Activated naive CD4-positive, alpha-beta T cell treated with anti-CD3 and anti-CD28 coated beads, Interleukin-2, amount 10 ng/mL, durations not matched to agents 7 days and 5 days (primary cell): ENCODE measurements at places on chromosomes 3 and 15.
A peak's percentile ranks its signal among the peaks of the same experiment; 100 is the strongest.

DNA sequence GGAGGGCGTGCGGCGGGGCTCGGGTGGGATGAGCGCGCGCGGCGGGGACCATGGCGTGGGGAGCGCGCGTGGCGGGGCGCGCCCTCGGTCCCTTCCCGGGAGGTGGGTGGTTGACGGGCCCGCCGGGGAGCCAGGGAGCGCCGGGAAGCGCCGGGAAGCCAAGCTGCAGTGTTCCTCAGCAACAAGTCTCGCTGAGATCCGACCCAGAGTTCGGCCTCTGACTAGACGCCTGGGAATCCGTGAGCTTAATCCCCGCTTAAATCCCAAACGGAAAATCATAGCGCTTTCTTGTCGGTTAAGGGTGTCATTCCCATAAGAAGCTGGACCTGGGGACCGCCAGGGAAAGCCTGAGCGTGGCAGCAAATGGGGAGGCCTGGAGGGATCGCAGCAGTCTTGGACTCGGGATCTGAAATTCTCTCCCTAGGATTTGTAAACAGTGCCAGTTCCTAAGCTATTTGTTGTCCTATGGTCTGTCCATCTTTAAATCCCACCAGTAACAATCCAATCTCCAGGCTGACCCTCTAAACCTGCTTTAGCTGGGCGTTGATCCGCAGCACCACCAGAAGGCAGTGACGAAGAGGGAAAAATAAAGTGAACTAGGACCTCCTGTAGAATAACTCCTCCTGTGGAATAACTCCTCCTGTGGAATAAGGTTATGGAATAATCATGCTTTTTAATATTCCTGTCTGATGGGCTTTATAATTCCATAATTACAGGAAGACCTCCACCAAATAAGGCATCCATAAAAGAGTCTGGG is 570 bp upstream of the NEDD4 start:
- DNase-seq = no peak

DNA sequence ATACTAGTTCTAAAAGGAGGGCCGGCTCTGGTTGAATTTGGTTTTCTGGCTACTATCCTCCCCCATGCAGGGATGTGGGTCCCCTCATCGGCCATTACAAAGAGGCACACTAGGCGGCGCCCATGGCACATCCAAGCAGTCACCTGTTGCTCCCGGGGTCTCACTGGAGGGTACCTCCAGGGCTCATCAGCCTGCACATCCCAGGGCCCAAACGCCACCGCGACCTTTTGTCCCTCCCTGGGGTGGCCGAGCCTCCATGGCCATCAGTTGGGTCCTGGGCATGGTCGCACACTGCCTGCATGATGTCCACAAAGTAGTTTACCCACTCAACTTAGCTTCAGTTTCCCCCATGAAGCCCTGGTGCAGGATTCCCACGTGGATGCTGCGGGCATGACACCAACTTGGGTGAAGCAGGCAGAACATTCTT is 28.3 kb downstream of the IDH3A start:
- peak; percentile 57 for DNase-seq

- no peak for DNase-seq
These were observed 60.3 kb upstream of the CFAP161 start for GRCh38 chr15:81073801-81074200.

DNA sequence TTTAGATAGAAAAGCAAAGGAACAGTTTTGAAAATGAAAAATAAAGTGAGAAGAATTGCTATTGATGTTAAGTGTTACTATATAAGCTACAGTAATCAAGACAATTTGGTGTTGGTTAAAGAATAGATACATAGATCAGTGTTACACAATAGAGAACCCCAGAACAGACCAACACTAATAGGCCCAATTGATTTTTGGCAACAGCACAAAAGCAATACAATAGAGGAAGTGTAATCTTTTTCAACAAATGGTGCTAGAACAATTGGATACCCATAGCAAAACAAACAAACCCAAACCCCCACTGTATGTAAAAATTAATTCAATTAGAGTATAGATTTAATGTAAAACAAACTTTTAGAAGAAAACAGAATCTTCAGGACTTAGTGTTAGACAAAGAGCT is 61.8 kb downstream of the ATP11B start:
- no peak for DNase-seq

- DNase-seq = no peak
These were observed 35.6 kb upstream of the MUC13 start for GRCh38 chr3:124969963-124970722.

- DNase-seq = no peak
These were observed 3.8 kb upstream of the GATA2 start for GRCh38 chr3:128496602-128497304.

GRCh38 chr3:50237133-50237651 is 1.2 kb downstream of the GNAI2 start:
- DNase-seq = peak; percentile 61

DNA sequence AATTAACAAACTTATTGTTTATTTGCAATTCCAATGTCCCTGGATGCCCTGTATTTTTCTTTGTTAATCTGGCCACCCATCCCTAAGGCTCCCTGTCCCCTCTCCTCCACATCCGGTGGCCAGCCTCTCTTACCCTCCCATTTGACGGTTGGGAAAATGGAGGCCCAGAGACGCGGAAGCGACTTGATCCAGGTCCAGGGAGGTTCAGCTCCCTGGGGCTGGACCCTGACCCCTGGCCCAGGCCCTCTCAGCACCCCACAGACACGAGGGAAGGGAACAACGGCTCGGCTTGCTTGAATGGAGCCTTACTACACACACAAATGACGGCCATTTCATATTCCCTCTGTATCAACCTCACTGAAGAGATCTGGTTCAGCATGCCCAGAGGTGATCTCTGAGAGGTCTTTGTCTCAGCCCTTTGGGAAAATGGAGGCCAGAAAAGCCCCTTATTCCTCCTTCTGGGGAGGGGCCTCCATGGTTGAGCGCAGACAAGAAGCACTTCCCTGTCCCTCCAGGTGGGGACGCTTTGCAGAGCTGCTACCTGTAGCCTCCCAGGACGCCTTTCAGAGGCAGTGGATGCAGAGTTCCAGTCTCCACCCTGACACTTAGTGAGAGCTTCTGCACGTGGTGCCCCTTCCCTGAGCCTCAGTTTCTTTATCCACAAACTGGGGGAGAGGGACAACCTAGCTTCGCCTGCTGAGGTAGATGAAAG is 82.1 kb downstream of the ATP2B2 start:
- no peak for DNase-seq

DNA sequence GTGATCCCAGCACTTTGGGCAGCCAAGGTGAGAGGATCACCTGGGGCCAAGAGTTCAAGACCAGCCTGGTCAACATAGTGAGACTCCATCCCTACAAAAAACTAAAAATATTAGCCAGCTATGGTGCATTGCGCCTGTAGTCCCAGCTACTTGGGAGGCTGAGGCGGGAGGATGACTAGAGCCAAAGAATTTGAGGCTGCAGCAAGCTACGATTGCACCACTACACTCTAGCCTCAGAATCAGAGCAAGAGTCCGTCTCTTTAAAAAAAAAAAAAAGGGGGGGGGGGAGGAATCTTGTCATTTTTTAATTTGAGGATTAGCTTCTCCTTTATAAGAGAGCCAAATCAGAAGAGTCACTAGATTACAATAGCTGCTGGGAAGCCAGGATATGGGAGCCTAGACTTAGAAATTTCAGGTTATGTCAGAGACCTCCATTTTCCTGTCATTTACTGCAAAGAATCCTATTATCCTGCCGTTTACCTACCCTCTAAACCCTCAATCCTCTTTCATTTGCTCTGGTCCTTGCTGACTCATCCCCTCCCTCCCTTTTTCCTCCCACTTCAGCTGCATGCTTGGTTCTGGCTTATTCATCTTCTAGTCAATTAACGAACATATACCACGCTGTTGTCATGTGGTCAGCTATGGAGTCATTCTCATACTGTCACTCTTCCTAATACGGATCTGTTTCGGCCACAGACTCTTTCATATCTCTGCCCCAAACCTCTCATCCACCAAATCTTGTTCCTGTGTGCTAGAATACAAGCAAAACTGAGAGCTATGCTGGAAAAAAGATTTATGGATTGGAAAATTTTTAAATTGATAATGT is 83.8 kb upstream of the PPIB start:
- peak; percentile 39 for DNase-seq

GRCh38 chr15:94387849-94388441 is 156.6 kb downstream of the MCTP2 start:
- peak; percentile 60 for DNase-seq

GRCh38 chr15:29331669-29332068 is 62.0 kb upstream of the NSMCE3 start:
- DNase-seq = no peak

DNA sequence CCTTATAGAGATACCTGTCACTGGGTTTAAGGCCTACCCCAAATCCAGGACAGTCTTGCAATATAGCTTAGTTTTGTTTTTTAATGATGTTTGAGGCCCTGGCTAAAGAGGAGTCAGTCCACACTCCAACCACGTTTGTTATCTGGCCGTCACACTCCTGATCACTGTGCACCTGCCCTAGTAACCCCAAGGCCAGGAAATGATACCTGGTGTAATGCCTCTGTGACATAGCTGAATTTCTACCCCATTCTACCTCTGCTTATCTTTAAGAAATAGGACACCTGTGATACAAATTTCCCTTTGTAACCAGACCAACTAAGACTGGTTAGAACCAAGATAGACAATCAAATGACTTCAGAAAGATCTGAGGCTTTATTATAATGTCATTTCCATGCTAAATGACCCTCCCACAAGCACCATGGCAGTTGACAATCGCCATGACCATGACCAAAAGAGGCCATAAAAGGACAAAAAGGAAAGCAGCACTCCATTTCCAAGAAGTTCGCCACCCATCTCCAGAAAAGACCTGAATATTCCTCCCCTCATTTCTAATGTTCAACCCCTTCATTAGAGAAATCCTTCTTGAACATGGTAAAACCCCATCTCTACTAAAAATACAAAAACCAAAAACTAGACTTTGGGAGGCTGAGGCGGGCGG is 4.8 kb upstream of the RTP3 start:
- no peak for DNase-seq

DNA sequence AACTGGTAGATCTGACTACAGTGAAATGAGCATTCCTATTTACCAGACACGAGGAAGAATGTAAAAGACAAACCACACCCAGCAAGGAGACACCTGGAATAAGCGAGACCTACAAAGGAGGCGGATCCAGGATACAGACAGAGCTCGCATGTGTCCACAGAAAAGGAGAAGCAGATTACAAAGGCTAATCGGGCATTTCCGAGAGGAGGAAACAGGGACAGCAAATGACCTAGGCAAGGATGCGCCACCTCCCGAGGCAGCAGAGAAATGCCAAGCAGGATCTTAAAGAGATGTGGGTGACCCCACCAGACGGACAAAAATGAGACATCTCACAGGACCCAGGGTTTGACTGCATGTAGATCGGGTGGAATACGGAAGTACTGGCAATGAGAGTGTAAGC is 63.2 kb upstream of the IQSEC1 start:
- DNase-seq = no peak

- no peak for DNase-seq
These were observed 724.9 kb downstream of the NSUN3 start for GRCh38 chr3:94787734-94788270.

GRCh38 chr3:169105561-169105960 is 558.0 kb downstream of the MECOM start:
- DNase-seq = no peak

DNA sequence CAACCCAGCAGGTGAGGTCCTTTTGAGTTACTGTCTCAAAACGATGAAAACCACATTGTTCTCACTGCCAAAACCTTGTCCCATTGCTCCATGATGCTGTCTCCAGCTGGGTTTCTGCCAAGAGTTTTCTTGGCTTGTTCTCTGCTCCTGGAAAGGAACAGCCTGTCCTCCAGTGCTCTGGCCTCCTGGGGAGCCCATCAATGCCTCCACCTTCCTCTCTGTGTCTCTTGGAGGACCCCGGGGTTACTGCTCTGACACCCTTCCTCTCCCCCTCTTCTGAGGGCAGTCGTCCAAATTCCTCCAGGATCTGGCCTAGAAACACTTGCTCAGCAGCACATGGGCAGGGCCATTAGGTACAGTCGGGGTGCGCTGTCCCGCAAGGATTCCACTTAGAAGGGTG is 63.9 kb upstream of the RGMA start:
- no peak for DNase-seq

- DNase-seq = no peak
These were observed 96.6 kb upstream of the PLXND1 start for GRCh38 chr3:129702934-129703712.

DNA sequence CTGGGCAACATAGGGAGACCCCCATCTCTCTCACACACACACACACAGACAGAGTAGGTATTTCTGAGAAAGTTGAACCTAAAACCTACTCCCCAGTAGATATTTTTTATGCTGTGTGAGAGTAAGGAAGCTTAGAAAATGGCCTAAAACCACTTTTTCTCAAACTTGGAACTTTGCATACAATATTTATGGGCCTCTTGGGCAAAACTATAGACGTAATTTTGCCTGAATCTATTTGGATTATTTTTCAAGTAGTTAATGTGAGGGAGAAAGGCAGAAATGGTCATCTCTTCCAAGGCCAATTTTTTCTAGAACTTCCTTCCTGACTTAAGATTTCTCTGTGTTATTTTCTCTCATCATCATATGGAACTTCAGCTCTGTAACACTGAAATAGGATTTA is 81.7 kb downstream of the ZNF609 start:
- DNase-seq = no peak

GRCh38 chr3:107216711-107217110 is 160.5 kb upstream of the CCDC54 start:
- no peak for DNase-seq

- no peak for DNase-seq
These were observed 30.6 kb downstream of the SPG21 start for GRCh38 chr15:64959128-64959527.

GRCh38 chr3:170397685-170398084 is 21.0 kb upstream of the CLDN11 start:
- DNase-seq = no peak

- no peak for DNase-seq
These were observed 507 bp upstream of the JMJD7 start for GRCh38 chr15:41827290-41827879.

DNA sequence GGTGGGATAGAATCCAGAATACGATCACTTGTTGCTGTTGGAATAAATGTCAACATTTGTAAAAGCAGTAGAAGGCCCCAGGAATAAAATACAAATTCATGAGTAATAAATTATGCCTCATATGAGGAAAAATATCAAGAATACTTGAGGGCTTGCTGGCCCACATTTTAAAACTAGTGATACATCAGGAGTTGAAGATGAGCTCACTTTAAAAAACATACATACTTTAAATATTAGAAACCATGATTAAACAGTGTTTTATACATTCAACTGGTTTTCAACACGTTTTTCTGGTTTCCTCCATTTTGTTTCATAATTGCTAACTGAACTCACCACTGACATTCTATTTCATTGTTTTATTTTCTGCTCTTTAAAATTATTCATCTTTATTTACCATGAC is 141.4 kb downstream of the TFG start:
- DNase-seq = no peak

DNA sequence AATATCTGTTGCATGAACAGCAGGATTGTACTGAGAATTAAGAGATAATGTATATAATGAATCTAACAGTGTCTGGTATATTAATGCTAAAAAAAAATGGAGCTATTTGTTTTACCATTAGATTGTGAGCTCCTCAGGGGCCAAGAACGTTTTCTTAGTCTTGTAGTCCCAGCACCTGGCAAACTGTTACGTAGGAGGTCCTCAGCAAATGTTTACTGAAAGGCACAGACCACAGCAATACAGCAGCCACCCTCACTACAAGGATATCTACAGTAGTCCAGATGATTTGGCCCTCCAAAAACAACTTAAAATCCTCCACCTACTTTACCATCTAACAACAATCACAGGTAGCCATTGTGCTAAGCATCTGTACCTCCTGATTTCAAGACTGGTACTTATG is 59.7 kb downstream of the MSL2 start:
- DNase-seq = no peak
